ENCODE measurements at places on chromosomes 6 and 20.

GRCh38 chr6:112215488-112216284 lies 38.7 kb downstream of the LAMA4 start:
- DNase-seq: no peak

DNA sequence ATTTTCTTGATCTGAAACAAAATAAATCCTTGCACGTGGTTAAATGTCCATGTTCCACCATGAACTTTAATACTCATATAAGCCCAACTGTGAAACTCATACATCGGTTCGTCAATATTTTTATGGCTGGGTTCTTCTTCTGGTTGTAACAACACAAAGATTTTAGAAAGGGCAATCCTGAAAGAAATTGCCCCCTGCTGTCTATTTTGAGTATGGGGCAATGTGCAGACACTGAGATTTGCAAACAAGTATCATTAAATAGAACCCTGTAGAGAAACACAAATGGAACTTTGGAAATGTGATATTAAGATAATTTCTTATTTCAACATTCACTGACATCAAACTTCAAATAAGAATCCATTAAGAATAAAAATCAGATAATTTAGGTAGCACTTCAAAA lies 80.2 kb upstream of the PHACTR1 start:
- DNase-seq: peak; percentile 13

GRCh38 chr6:94468830-94469229 lies 1049.5 kb upstream of the EPHA7 start:
- DNase-seq: peak; percentile 28

DNA sequence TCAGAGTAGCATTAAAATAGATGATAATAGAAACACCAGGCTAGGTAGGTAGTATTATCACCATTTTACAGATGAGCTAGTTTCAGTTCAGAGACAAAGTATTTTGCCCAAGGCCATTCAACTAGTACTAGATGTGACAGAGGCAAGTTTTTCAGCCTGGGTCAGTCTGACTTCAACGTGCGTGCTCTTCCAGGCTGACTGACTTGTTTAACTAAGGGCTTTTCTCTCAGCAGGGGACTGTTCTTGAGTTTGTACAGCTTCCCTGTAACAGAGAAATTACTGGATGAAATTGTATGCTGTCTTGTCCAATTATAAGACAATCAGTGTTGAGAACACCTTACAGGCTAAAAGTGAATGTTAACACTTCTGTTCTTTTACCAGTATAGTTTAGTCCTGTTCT lies 333.5 kb upstream of the MAN1A1 start:
- peak; percentile 10 for DNase-seq

DNA sequence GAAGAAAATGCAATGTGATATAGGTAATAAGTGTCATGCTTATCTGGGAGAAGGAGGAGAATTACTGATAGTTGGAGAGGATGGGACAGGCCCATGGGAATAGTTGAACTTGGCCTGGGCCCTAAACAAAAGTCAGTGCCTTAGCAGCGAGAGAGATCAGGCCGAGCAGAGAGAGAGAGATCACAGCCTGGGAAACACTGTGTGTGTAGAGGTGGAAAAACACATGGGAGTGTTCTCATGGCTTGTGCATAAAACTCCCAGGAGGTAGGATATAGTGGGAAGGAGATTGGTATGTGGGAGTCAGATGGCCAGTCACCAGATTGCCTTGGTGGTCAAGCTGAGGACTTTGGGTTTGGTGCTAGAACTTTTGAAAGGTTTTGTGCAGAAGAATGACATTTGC lies 47.6 kb downstream of the FIG4 start:
- DNase-seq: no peak

GRCh38 chr6:29561606-29562181 lies 2.2 kb upstream of the UBD start:
- no peak for DNase-seq

- no peak for DNase-seq
Observed at GRCh38 chr6:21186479-21187055, 407.0 kb upstream of the SOX4 start.

- peak; percentile 94 for DNase-seq
Observed at GRCh38 chr6:44058617-44059358, 68.5 kb downstream of the MRPL14 start.

DNA sequence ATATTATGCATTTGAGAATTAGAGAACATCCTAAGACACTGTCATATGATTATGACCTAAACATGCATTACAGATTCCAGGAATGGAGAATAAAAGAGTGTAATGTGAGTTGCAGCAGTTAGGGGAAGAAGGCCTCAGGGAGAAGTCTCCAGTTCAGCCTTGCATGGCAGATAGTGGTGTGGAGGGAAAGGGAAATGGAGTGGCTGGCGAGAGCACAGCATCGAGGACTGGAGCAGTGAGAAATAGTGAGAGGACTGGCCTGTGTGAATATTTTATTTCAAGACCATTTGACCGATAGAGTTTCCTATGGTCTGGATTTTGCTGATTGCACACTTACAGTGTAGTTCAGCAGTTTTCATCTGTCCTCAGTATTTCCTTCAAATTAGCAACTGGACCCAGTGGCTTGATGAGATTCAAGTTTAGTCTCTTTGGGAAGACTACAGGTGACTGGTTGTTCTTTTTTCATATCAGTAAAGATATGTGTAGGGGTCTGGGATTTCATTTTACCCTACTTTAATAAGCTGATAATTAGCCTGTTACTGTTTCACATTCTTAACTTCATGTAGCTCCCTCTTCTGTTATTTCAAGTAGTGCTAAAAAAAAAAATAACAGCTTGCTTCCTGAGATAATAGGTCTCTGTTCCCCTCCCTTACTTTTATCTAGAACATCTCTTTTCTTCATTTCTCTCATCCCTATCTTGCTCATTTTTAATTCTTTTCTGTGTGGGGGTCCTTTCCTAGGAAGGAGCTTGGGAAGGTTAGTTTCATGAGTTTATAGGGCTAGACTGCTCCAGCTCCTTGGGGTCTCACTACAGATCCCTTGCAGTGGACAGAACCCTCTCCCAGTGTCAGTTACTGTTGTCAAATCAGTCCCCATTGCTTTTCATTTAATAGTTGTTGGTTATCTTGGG lies 27.9 kb downstream of the BLTP3A start:
- peak; percentile 14 for DNase-seq

- no peak for DNase-seq
Observed at GRCh38 chr6:169640983-169641382, 60.8 kb downstream of the WDR27 start.

DNA sequence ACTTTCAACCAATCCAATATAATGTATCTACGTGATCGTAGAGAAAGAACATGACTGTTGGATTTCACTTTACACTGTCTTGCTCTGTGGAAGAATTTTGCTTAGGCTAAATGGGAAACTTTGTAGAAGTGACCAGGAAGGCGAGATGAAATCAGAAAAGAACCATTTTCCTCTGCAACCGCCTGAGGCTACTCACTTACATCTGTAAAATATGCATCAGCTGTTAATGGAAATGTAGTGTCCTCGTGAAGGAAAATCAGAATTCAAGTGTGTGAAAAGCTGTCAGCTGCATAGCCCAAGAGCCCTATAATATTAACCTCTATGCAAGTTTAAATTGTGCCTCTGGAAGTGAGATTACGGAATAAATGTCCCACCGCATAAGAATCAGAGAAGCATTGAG lies 277.9 kb downstream of the C6orf118 start:
- no peak for DNase-seq

- DNase-seq: peak; percentile 63
Observed at GRCh38 chr6:121865811-121866210, 430.4 kb downstream of the GJA1 start.

- DNase-seq: no peak
Observed at GRCh38 chr20:7496394-7496991, 443.8 kb downstream of the HAO1 start.

DNA sequence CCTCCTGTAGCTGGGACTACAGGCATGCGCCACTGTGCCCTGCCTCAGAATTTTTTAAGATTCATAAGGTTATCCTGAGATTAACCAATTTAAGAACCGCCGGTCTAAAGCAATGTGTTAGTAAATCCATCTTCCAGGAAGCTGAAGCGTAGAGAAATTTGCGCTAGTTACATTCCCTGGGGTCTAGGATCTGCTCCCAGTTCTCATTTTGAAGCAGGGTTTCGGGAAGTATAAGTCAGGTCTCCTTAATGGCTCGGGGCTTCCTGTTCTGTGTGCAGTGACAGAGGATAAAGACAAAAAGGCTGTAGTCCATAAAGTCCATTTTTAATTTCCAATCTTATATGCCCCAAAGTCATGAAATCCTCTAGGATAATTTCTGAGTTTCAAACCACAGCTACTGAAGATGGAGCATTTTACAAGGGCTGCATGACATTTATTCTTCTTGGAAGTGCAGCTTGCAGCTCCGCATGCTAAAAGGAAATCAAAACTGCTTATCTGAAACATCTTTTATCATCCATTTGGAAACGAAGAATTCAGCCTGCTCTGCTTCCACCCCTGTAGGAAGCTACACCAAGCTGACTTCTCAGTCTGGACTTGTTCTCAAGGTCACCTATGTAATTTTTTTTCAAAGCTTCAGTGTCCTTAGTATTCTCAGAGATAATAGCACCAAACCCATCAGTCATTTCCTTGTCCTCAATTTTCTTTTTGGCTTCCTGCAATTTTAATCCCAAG lies 326.1 kb downstream of the PRL start:
- DNase-seq: no peak

- DNase-seq: no peak
Observed at GRCh38 chr20:23086056-23086566, at the start of gene CD93. TSS of gene CD93 (minus strand) at chr20:23086324. CDS start at chr20:23086192, 132 bp downstream.

DNA sequence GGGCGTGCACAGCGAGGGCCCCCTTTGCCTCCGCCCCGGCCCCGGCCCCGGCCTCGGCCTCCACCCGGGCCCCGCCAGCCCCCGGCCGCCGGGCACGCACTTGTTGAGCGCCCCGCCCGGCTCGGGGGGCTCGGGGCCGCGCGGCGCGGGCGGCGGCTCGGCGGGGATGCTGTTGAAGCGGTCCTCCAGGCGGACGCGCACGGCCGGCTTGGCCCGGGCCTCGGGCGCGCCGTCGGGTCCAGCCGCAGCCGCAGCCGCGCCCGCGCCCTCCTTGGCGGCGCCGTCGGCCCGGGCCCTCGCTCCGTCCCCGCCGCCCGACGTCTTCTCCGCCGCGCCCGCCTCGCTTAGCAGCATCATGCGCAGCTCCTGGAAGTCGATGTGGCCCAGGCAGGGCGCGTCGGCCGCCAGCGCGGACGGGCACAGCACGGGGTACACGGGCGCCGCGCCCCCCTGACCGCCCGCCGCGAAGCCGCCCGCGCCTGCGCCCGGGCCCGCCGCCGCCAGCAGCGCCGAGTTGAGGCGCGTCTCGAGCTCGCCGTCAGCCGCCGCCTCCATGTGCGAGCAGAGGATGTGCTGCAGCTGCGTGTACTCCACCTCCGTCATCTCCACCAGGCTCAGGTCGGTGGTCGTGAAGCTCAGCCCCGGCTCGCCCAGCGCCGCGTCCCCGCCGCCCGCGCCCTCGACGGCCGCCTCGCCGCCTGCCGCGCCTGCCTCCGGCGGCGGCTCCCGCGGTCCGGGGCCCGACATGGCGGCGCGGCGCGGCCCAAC lies 514 bp downstream of the TCFL5 start:
- no peak for DNase-seq

GRCh38 chr20:32017711-32018251 lies 7.5 kb downstream of the CCM2L start:
- peak; percentile 95 for DNase-seq

- DNase-seq: no peak
Observed at GRCh38 chr6:332671-333070, 40.4 kb downstream of the DUSP22 start.

DNA sequence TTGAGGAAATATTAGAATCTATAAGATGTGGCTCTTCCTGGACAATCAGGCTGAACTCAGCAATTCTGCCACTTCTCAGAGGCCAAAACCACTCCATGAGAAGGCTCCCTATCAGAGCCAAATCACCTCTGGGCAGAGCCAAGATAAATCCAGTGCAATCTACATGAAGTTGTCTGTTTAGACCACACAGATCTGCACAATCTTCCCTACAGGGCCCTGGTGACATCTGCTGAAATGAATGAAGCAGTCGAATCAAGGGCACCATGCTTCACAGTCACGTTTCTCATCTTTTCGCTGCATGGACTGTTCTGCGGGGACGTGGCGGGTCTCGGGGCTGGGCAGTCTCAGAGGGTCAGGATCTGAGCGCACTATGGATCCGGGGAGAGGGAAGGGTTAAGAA lies 60.1 kb upstream of the CD93 start:
- DNase-seq: no peak

- DNase-seq: no peak
Observed at GRCh38 chr20:46954490-46955038, 59.9 kb downstream of the EYA2 start.

- DNase-seq: no peak
Observed at GRCh38 chr20:12410783-12411182, 493.1 kb downstream of the BTBD3 start.

GRCh38 chr20:40279390-40279789 lies 409.6 kb downstream of the MAFB start:
- DNase-seq: peak; percentile 77

GRCh38 chr20:35018590-35019371 lies 63.1 kb downstream of the MYH7B start:
- no peak for DNase-seq

GRCh38 chr20:34675561-34675960 lies 1.3 kb downstream of the PIGU start:
- no peak for DNase-seq

DNA sequence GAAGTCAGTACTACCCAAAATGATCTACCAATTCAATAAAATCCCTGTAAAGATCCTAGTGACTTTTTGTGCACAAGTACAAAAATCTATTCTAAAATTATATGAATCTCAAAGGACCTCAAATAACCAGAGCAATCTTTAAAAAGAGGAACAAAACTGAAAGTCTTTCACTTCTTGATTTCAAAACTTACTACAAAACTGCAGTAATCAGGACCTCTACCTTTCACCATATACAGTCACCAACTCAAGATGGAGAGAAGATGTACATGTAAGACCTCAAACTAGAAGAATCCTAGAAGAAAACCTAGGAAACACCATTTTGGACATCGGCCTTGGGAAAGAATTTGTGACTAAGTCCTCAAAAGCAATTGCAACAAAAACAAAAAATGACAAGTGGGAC lies 109.5 kb upstream of the CD93 start:
- DNase-seq: no peak

- DNase-seq: no peak
Observed at GRCh38 chr20:51665543-51666118, 102.6 kb downstream of the ATP9A start.

DNA sequence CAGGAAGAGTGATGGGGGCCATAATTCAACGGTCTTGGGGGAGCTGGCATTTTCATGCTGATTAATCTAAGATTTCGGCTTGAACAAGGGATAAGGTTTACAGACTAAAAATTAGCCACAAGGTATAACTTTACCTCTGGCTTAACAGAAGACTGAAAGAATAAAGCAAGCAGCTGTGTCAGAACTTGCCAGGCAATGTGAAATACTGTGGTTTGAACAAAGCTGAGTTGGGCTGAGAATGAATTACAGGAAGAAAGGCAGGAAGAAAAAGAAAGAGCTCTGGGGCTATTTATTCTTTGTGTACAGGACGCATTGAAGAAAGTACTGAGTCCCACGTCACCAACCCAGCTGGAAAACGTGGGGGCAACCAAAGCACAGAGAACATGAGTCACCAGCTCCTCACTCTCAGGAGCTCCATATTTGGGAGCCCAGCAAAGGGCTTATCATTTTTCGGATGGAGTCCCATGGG lies 121.5 kb upstream of the NEDD9 start:
- no peak for DNase-seq

GRCh38 chr6:44082872-44083321 lies 44.4 kb downstream of the MRPL14 start:
- no peak for DNase-seq
